ENCODE measurements at places on chromosomes 3 and 15. TPM values are rescaled to one million over a fixed set of nuclear protein-coding genes. Genes with fewer than 3 reads are reported as not detected.

GRCh38 chr3:74001436-74001835 is 376.7 kb upstream of the PDZRN3 start:
- no peak for DNase-seq

- DNase-seq, result peak; percentile 35
Observed at GRCh38 chr3:128787256-128788253, 61.6 kb downstream of the RAB7A start.

DNA sequence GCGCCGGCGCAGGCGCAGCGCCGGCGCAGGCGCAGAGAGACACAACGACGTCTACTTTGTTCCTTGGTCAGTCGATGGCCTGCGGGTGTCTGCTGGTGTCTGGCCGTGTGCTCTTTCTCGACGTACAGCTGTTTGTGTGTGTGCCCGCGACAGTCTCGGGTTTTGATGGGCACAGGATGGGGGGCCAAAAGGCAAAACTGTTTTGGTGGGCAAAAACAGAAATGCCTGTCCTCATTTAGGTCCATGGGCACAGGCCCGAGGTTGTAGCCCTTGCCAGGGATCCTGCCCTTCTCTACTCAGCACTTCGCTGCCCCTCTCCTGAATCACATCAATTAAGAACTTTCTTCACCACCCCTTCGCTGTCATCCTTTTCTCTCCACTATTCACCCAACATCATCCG is 184.8 kb upstream of the CHL1 start:
- DNase-seq, result no peak

DNA sequence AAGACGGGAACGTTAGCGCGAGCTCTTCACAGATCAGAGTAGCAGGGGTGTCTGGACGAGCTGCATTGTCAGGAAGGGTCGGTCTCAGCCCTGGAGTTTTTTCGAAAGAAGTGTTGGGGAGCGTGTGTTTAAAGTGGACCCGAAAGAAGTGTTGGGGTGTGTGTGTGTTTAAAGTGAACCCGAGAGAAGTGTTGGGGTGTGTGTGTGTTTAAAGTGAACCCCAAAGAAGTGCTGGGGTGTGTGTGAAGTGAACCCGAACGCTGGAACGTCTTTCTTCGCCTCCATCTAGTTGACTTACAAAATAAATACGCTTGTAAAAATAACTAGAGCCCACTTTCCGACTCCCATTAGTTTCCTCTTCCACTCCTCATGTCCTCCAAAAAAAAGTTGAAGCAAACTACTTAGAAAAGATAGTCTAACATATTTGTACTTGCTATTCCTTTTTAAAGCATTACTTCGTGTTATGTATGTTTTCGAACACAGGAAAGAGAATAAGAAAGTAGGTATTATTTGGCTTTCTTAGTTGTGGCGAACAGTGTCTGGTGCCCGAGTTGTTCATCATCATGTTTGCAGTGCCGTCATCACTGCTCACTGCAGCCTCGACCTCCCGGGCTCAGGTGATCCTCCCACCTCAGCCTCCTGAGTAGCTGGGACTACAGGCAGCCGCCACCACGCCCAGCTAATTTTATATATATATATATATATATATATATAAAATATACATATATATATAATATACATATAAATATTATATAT is 1.0 kb downstream of the LRCH3 start:
- peak; percentile 52 for DNase-seq

The EPHB1 gene
- total RNA-seq, result 4.2 TPM

GRCh38 chr15:84570164-84570735 is 30.6 kb upstream of the ZSCAN2 start:
- peak; percentile 31 for DNase-seq

- no peak for DNase-seq
Observed at GRCh38 chr3:49788056-49788455, 1.7 kb upstream of the IP6K1 start.

DNA sequence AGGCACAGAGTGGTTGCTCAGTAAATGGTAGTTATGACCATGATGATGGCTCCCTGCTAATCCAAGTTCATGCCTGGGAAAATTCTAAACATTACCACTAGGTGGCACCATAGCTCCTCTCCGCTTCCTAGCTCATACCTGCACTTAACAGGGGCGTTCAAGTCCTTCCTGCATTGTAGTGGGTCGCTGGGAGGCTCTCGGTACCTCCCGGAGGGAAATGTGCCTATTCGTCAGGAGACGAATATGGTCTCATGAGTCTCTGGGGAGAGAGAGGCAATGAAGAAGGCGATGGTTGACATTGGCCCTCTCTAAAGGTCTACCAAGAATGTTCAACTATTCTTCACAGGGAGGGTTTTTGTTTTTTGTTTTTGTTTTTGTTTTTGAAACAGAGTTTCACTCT is 10.9 kb downstream of the MESP1 start:
- DNase-seq, result peak; percentile 71

GRCh38 chr3:108406661-108407206 is 103.7 kb downstream of the MYH15 start:
- peak; percentile 65 for DNase-seq

The CLRN1 gene
- total RNA-seq, result not detected

DNA sequence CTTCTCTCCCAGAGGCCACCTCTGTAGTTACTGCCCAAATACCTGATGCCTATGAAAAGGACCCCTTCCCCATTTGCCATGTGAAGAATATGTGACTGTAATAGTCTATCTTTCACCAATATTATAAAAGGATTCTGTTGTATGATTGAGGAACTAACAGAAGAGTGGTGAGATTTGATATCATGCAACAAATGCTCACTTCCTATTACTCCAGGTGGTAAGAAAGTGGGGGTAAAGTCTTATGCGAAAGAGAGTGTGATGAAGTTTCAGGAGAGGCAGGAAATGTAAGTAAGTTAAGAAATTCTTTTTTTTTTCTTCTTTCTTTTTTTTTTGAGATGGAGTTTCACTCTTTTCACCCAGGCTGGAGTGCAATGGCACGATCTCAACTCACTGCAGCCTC is 24.4 kb upstream of the RAP2B start:
- no peak for DNase-seq

The NR1I2 gene
- not detected for total RNA-seq

DNA sequence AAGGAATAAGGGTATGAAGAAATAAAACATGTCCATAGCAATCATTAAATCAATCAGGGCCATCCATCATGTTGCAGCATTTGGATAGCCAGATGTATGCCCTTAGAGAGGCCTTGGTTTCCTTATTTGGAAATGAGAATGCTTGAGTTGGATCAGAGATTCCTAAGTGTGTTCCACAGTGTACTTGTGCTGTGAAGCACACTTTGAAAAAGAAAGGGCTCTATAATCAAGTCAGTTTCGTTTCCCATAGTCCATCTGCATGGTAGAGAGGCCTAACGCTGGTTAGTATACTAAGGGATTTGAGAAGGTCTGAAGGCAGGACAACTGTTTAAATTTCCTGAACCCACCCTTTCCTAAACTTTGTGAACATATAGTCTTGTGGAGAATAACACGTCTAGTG is 30.9 kb downstream of the RBMS3 start:
- DNase-seq, result no peak

DNA sequence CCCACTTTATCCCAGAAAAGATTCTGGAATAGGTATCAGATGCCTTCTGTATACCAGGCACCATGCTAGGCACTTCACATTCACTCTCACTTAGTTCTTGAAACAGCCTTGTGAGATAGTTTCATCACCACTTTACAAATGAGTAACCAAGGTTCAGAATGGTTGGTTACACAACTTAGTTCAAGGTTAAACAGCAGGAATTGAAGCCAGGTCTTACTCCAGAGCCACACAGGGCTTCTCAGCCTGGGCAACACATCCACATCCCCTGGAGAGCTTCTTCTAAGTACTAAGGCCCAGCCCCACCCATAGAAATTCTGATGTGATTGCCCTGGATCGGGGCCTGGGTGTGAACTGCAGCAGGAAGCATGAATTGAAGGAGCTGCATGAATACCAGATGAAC is 18.6 kb downstream of the WHAMM start:
- DNase-seq, result no peak

The STAB1 gene
- 136 TPM for total RNA-seq

DNA sequence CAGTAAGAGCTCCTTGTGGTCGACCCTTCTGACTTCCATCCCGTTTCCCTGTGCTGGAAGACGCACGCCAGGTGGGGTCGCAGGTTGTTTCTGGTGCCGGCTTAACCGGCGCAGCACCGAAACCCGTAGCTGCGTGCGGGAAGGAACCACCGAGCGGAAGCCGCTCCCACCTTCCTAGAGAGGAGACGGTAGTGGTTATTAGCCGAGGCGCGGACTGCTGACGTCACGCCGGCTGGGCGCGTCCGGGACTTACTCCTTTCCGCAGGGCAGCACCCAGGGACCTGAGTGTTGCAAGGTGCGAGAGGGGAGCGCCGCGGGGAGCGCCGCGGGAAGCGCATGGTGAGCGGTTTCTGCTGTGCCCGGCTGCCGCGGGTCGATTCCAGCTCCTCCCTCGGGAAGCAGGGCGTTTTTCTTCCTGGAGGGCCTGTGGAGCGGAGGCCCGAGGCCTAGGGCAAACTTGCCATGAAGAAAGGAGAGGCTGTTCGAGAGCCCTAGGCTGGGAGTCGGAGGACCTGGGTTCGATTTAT is at the start of gene ZNF501:
Gene ZNF501, plus strand, starts transcription at position 252 of the 527 bp plus-strand sequence. CDS start 4,787 bp downstream, outside the sequence.
- DNase-seq, result peak; percentile 87

DNA sequence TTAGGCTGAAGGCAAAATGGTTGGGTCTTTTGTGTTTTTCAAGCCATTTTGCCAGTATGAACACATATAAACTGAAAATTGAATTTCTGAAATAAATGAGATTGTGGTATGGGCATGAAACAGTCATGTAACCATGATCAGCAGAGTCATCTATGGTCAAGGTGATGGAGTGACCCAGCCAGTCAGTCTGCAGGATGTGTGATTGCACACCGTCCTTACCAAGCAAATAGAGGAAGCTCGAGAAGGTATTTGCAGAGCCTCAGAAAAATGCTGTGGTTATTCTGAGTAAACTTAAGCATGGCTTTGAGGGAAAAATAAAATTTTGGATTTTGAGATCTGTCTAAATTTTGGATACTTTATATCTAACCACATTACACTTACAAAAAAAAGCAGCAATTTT is 95.9 kb upstream of the RNF7 start:
- no peak for DNase-seq

The IQCF5 gene
- not detected for total RNA-seq

The TYRO3 gene
- total RNA-seq, result 1.6 TPM

GRCh38 chr15:56752986-56753385 is 19.7 kb upstream of the ZNF280D start:
- no peak for DNase-seq

The GABRR3 gene
- not detected for total RNA-seq

DNA sequence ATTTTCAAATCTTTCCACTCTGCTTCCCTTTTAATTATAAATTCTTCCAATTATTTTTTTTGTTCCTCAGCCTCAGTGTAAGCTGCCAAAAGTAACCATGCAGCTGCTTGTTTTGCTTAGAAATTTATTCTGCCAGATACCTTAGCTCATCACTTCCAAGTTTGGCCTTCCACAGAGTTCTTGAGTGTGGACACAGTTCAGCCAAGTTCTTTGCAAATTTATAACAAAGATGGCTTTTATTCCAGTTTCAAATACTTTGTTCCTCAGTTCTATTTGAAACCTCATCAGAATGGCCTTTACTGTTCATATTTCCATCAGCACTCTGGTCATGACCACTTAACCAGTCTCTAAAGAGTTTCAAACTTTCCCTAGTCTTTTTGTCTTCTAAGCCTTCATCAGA is 10.3 kb downstream of the RTP1 start:
- DNase-seq, result no peak

The DZIP1L gene
- 1.7 TPM for total RNA-seq

The ISL2 gene
- total RNA-seq, result 0.40 TPM

DNA sequence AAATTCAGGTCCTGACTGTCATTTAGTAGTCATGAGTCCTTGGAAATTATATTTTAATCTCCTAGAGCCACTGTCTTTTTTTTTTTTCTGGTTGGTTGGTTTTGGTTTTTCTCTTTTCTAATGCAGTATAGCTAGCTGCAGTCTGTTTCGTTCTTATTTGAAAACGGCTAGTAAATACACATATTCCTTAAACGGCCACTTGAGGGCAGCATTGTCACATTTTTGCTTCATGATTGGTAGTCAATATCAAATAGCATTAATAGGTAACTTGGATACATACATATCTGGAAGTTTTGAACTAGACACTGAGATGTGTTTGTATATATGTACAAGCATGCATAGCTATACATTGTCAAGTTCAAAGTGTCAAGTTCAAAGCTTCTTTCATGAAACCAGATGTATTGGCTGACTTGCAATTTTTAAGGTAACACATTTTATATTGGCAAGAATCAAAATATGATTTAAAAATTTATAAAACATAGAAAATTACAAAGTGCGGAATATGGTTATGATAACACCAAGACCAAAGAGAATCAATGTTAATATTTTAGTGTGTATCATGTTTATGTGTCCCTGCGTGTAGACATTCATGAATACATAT is 22.5 kb downstream of the GABRA5 start:
- DNase-seq, result peak; percentile 73

- peak; percentile 62 for DNase-seq
Observed at GRCh38 chr3:17841190-17841828, 98.9 kb upstream of the TBC1D5 start.

The TNNC1 gene
- total RNA-seq, result not detected

- DNase-seq, result no peak
Observed at GRCh38 chr15:101841656-101842055, 29.7 kb downstream of the OR4F15 start.

- DNase-seq, result peak; percentile 85
Observed at GRCh38 chr15:36612063-36612788, 32.8 kb downstream of the CDIN1 start.

DNA sequence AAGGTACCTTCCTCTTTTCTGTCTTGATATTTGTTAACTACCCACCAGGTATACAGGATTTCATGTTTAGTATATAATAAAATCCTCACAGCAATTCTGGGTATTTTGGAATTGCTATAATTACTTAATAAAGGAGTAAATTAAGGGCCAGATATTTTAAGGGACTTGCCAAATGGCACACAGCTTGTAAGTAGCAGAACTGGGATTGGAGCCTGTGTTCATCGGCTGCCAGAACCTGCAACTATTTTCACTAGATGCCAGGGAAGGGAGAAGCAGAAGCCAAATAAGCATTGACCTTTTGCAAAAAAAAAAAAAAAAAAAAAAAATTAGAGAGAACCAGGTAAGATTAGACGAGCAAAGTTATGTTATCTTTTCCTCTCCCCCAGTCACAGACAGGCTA is 683.3 kb upstream of the CADM2 start:
- DNase-seq, result no peak

- peak; percentile 49 for DNase-seq
Observed at GRCh38 chr3:156764751-156765150, 61.4 kb upstream of the LEKR1 start.

DNA sequence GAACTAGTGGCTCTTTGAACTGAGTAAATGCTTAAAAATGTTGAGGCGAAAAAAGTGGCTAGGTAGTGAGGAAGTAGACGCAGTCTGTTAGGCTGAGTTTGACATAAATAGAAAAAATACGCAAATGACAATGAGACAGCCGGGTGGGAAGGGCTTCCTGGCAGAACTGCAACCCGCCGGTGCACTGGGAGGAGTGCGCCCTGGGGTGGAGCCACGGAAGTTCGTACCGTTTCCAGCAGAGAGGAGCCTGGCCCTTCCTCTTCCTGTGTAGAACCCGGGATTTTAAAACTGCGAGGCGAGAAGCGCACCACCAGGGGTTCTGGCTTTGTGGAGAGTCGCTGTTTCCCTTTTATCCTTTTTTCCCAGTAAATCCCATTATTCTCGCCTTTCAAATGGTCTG is 602.6 kb downstream of the PYDC2 start:
- DNase-seq, result peak; percentile 56

The PLA2G4E gene
- not detected for total RNA-seq

- DNase-seq, result no peak
Observed at GRCh38 chr3:46470831-46471230, 6.1 kb upstream of the LTF start.

The CNTN3 gene
- not detected for total RNA-seq
